ENCODE measurements at places on chromosomes 6 and 20.

- no peak for DNase-seq
These were observed 579.5 kb downstream of the TFAP2B start for GRCh38 chr6:51398064-51398705.

DNA sequence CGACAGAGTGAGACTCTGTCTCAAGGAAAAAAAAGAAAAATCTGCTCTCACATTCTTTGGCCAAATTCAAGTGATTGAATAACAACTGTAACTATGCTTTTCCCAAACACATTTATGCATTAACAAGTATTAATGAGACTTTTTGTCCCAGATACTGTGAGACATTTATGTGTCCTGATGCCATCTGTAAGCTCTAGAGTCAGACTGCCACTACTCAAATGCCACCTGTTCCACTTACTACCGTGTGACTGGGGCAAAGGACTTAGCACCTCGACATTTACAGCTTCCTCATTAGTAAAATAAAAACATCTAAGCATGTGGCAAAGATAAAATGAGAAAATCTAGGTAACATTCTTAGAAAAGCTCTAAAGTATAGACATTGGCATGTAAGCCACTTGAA lies 178.1 kb upstream of the MARCKS start:
- no peak for DNase-seq

DNA sequence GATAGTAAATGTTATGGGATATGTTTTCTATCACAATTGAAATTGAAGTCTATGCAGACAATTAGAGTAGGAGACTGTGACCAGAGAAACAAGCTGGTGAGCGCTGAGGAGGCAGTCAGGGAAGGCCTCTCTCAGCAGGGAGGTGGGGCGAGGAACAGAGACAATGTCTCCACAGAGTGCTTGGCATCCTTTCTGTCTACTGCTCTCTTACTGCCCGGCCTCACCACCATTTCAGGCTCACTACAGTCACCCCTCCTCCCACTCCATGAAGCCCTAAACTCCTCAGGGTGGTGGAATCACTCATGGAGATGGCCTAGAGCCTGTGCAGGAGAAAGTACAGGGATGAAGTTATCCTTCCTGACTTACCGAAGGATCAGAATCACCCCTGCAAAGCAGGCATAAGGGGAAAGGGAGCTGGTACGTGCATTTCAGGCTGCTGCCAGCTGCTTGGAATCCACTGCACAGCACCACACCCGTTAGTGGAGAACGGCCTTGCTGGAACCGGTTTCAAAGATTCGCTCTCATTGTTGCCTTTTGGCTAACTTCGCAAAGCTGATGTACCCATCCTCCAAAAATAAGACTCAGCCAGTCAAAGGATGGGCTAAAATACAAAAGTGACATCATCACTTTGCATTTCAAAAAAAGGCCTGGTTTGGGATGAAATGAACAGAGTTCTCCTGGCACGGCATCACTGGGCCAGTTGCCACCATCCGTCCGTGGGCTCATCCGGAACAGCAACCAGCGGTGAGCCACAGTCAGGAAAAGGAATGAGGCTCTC lies 67.3 kb downstream of the SLC22A23 start:
- no peak for DNase-seq

- DNase-seq, result no peak
These were observed 5.8 kb downstream of the SNHG17 start for GRCh38 chr20:38429301-38429700.

DNA sequence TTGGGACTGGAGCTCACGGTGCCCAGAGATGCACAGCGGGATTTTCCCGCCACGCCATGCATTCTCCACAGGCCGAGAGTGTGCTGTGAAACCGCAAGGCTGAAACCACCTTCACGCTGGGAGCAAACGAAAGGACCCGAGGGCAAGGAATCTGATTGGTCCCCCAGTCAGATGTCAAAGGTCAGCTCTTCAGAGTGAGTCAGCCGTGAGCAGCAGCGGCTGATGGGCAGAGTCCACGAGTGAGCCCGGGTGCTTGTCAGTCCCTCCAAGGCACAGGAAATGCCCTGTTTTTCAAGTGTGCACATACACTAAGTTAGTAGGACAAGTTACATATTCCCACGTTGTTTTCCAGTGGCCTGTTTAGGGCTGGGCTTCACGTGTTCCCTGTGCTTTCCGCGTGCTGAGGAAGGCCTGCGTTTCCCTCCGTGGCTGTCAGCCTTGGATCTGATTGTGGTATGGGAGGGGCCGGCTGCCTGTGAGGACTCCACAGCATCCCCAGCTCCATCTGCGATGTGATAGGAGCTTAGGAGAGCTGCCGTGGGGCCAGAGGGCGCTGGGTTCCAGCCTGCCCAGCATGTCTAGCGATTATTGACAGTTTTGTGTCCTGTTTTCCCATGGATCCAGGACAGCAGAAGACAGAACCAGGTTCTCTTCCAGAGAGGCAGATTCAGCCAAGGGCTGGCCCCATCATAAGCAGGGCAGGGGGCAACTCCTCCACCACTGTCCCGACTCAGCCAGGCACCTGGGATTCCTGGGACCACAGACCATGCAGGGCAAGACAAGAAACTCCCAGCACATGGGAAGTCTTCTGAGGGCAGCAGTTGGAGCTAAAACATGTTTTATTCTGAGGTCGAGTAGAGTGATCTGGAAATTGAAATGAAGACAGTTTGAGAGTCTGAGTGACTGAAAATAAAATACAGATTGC lies 38.2 kb upstream of the FRMD1 start:
- no peak for DNase-seq

DNA sequence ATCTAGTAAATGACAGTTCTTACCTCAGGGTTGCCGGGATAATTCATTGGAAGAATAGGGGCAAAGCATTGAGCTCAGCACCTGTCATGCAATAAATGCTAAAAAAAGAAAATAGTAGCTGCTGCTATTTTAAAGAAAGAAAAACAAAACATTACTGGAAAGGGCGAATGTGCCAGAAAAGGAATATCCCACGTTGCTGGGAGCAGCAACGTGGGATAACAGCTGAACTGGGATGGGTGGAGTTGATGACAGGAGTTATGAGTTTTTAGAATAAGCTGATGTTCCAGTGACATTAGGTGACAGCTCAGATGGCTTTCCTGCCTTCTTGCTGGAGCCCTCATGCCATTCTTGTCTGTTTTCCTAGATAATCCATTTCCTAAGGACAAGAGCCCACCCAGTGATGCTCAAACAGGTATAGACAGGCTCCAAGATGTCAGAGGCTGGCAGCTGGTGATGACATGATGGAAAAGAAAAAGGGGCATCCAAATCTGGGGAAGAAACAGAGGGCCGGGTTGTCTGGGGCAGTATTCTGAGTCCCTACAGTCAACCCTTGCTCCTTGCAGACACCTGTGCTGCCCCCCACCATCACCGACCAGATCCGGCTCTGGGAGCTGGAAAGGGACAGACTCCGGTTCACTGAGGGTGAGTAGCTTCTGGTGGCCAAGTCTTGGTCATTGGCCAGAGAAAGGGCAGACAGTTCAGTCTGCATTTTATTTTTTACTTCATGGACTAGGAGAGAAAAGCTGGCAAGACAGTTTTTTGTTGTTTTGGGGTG lies 1.1 kb upstream of the VARS2 start:
- no peak for DNase-seq
